Naive thymus-derived CD4-positive, alpha-beta T cell (primary cell): ENCODE measurements at places on chromosomes 2 and 18.

- DNase-seq: no peak
Measured at GRCh38 chr2:191657977-191658376, 20.0 kb upstream of the NABP1 start.

DNA sequence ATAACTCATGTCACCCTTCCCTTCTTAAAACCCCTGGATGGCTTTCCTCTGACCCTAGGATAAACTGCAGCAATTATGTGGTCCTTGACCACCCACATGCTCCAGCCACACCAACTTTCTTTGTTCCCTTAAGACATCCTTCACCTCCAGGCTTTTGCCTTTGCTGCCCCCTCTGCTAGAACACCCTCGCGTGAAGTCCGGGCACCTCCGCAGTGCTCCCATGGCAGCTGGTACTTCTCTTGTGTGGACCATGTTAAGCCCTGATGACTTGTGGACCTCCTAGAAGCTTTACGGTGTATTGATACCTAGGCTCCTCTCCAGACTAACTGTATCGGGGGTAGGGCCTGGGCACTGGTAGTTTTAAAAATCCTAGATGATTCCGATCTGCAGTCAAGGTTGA, 824 bp upstream of the ABHD1 start:
- DNase-seq: no peak

GRCh38 chr2:195677884-195678283, 20.9 kb downstream of the SLC39A10 start:
- no peak for DNase-seq

GRCh38 chr2:112767693-112768330, 3.4 kb upstream of the CKAP2L start:
- DNase-seq: no peak

DNA sequence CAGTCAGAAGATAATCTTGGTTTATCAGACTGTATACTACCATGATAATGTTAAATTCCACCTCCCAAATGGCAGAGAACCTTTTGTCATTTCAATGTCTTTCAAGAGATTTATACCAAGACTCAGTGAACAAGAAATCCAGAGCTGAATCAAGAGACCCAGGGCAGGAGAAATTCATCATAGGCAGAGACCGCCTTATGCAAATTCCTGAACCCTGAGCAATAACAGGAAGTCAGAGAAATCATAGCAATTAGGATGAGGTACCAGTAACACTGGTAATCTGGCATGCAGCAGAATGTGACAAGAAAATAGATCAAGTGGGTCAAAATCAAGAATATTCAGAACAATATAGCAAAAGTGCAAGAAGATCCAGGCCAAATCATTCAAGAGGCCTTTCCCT, 412.4 kb upstream of the LRATD1 start:
- DNase-seq: no peak

DNA sequence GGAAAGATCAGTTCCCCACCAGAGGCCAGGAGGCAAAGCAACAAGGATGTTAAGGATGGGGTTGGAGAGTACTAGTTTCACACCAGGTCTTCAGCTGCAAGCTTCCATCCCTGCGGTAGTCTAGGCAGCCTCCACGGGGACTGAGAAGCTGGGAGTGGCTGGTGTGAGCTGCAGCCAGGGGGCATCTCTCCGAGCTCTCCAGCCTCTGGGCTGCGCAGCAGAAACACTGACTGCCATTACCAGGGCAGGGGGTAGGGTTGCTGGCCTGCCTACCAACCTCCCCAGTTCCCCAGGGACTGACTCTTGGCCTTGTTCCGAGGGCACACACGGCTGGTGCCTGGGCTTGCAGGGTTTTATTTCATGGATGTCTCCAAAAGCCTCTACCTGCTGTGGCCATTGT, 15.9 kb downstream of the GATA6 start:
- DNase-seq: no peak

- no peak for DNase-seq
Measured at GRCh38 chr2:32189011-32189410, 23.3 kb downstream of the SLC30A6 start.

GRCh38 chr2:10407432-10407831, 40.7 kb downstream of the ODC1 start:
- no peak for DNase-seq

GRCh38 chr18:73766910-73767515, 380.6 kb downstream of the FBXO15 start:
- DNase-seq: no peak

- no peak for DNase-seq
Measured at GRCh38 chr2:1747065-1747941, 3.0 kb upstream of the PXDN start.

- DNase-seq: no peak
Measured at GRCh38 chr2:15259356-15259756, 301.8 kb downstream of the NBAS start.

- no peak for DNase-seq
Measured at GRCh38 chr2:197700960-197701359, 4.2 kb upstream of the MARS2 start.

GRCh38 chr2:30938196-30938595, 130.9 kb upstream of the CAPN13 start:
- DNase-seq: no peak

- DNase-seq: no peak
Measured at GRCh38 chr2:45452866-45453265, 158.2 kb downstream of the SRBD1 start.
